Activated T-cell treated with anti-CD3 and anti-CD28 coated beads for 4 hours (primary cell): ENCODE measurements at places on chromosomes 1 and 21.

DNA sequence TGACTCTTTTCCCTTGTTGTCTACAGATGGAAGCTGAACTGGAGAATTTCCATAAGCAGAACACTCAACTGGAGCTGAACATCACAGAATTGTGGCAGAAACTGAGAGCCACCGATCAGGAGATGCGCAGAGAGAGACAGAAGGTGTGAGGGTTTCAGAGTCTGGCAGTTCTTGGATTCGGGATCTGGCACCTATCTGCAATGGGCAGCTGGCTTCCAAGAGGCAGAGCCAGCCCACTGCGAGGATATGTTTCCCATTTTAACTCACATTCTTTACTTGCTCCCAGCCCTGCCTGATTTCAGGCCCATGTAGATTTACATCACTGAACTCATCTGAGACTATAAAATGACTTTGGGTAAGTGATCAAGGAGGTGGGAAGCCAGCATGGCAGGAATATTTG lies 37.3 kb upstream of the TMEM125 start:
- DNase-seq, result no peak

DNA sequence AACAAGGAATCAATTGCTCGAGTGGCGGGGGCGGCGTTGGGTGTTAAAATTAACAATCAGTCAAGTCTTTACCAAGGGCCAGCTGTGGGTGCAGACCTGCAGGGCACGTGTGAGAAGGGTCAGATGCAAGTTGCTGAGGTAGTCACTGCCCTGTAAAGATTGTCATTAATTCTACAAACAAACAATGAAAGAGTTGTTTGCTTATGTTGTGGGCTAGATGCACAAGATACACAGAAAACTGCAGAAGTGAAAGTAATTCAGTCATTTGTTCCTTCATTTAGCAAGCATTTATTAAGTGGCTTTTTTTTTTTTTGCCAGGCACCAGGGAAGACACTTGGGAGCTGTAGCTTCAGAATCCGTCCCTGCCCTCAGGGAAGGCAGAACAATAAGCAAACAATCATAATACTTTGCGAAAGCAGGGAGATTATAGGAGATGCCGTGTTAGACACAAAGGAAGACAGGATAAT lies 79.5 kb downstream of the NR5A2 start:
- DNase-seq, result no peak

GRCh38 chr1:44611866-44612265 lies 62.4 kb downstream of the TMEM53 start:
- DNase-seq, result no peak

DNA sequence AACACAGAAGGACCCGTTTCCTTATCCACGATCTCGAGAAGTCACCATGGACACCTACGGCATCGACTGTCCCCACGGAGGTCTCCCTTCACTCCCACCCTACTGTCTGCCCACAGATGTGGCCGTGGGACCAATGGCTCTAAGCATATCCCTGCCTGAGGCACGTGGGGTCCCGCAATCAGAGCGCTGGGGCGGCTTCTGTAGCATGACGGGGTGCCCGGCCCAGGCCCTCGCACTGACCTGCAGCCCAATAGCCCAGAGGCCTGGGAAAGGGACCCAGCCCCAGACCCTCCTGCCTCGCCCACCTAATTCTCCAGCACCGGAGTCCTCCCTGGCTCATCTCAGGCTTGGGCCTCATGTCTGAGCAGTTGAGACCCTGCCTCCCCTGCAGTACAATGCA lies 132.5 kb downstream of the NPHP4 start:
- no peak for DNase-seq

- no peak for DNase-seq
Measured at GRCh38 chr1:12745126-12745991, 641 bp upstream of the CFAP107 start.

DNA sequence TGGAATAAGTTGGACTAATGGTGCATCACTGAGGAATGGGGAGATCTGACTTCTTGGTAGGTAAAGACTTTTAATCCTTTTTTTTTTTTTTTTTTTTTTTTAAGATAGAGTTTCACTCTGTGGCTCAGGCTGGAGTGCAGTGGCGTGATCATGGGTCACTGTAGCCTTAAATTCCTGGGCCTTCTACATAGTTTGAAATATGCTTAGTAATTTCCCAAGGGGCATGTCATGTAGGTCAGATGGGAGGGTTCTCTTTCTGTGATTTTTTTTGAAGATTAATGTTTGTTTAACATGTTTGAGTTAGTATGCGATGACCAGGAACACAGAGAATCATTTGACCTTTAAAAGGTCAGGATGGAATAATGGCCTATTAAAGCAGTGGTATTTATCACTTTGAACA lies 129.1 kb downstream of the S1PR1 start:
- DNase-seq, result no peak

- no peak for DNase-seq
Measured at GRCh38 chr21:44571844-44572782, 1.4 kb upstream of the KRTAP10-4 start.

- DNase-seq, result no peak
Measured at GRCh38 chr21:40200946-40201345, 333.7 kb downstream of the PCP4 start.

DNA sequence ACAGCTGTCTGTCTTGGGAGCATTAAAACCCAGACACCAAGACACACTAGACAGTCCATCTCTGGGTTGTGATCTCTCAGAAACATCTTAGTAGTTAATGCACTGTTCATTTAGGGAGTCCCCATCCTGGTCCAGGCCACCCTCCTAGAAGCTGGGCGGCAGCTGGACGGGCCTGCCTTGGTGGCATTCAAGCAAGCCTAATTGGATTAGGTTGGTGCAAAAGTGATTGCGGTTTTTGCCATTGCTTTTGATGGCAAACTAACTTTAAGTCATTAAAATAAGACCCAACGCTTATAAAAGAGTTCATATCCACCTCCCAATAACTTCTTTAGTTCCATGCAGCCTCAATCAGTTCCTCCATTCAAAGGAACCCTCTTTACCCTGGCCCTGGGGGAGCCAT lies 21.7 kb downstream of the ATP5PO start:
- no peak for DNase-seq

DNA sequence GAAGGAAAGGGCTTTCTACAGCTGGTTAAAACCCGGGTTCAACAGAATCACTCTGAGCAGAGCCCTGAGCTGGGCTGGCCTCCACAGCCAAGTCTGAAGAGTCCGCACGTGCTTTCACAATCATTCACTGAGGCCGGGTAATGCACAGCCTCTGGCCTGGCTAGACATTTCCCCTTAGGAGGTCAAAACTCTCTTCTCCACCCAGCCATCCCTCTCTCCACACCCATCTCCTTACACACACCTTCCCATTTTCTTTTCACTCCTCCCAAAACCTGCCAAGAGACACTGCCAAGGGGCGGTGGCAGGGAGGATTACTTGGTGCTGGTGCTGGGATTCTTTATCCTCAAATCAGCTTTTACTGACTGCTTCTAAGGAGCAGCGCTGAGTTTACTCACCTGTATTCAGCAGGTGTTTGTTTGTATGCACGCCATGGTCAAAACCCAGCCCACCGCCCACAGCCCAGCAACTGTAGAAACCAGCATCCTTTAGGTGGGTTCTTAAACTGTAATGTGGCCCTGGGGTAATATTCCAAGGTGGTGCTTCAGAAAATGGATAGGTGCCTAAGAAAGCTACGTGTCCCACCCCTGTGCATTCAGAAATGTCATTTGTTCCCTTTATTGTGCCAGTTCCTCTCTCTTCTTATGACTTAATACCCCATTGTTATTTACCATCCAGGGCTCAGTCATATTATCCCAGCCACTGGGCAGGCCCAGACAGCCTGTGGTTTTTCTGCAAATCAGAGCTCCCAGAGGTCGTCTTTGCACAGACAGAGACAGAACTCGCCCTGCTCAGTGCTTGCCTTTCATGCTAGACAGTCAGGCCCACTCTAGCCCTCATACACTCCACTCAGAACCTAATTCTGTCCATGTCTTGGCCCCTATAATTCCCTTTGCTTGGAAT lies 80.2 kb downstream of the ADSS2 start:
- DNase-seq, result no peak

- no peak for DNase-seq
Measured at GRCh38 chr1:54653036-54653435, 11.4 kb downstream of the MROH7 start.

- no peak for DNase-seq
Measured at GRCh38 chr1:1072849-1073742, 1.0 kb downstream of the RNF223 start.

DNA sequence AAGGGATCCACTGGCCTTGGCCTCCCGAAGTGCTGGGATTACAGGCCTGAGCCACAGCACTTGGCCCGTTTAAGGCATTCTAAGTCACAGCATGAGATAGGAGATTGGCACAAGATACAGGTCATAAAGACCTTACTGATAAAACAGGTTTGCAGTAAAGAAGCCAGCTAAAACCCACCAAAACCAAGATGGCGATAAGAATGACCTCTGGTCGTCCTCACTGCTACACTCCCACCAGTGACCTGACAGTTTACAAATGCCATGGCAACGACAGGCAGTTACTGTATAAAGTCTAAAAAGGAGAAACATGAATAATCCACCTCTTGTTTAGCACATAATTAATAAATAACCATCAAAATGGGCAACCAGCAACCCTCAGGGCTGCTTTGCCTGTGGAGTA lies 33.3 kb upstream of the RCC2 start:
- DNase-seq, result no peak

DNA sequence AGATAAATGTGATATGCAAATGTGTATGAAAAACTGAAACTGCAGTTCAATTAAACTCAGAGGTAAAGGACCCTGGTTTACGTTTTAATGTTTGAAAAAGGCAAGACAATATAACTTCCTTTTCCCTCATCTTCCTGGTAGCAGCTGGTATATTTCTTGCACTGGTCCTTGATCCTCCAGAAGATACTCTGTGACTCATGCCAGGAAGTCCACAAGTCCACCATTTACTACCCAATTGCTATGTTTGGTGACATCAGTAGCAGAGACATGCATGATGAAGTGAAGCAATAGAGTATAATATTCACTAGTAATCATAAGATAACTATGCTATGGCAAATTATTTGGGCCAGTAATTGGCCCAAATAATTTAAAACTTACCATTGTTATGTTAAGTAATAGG lies 774.5 kb upstream of the NEGR1 start:
- no peak for DNase-seq

GRCh38 chr1:162137179-162137960 lies 67.9 kb downstream of the NOS1AP start:
- DNase-seq, result no peak

DNA sequence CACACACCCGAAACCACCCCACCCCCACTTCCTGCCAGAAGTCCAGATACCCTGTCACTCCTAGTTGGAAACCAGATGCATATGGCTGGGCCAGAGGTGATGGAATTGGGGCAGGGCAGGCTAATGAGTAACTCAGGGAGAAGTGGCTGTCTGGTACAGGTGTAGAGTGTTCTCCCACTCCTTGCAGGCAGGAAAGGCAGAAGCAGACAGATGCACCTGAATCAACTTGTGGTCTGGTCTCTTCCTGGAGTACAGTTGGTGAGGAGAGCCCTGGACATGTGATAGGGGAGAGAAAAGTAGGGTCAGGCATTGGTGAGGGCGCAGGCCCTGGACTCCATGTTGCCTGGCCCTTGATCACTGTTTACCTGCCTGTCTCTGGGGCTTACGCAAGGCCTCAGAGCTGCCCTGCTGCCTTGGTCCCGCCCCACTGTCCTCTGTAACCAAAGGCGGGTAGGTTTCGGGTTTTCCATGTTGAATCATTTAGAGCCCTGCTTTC lies 2.5 kb downstream of the CGN start:
- no peak for DNase-seq

DNA sequence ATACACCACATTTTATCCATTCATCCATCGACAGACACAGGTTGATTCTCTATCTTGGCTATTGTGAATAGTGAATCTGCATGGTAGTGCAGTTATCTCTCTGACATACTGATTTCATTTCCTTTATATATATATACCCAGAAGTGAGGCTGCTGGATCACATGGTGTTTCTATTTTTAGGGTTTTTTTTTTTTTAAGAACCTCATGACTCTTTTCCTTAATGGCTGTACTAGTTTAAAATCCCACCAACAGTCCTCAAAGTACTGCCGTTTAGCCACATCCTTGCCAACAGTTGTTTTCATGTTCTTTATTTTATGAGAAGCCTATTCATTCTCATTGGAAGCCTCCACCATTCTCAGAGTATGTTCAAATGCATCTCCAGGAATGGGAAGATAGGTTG lies 258.7 kb upstream of the SNX7 start:
- DNase-seq, result no peak

DNA sequence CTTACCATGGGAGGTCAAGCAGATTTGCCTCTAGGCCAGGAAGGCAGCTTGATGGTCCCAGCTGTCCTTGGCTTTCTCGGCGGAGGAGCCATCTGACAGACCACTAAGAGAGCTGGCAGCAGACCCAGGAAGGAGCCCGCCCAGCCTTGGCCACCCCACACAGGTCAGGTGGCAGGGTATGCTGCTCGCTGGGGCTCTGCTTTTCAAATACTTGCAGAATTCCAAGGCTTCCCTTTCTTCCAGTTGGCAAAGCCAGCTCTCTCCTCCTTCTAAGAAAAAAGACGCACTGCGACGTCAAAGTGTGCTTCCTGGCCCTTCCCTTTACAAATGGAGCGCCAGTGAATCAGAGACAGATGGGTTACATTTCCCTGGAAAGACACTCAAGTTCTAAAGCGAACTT lies 229.4 kb downstream of the CACNA1E start:
- DNase-seq, result no peak

DNA sequence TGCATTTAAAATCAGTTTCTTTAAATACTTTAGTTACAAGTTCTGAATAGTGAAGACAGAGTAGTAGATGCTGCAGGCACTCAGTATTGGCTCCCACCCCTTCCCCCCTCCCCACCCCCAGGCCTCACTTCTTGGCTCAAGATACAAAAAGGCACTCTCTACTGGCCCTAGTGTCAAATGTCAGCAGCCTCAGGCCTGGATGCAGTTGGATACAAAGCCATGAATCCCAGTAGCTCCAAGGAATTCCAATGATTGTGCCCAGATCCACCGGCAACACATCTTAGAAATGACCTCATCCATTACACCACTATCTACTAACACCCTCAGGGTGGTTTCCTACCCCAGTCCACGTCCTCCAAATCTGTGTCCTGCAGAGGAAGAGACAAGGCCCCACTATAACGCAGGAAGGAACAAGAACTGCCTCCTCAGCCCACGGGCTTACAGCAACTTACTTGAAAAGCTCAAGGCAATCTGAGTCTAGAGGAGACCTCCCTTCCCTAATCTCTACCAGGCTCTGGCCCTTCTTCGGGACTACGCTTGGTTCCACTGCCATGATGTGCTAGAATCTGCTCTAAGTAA lies 17.6 kb downstream of the ACADM start:
- DNase-seq, result no peak

DNA sequence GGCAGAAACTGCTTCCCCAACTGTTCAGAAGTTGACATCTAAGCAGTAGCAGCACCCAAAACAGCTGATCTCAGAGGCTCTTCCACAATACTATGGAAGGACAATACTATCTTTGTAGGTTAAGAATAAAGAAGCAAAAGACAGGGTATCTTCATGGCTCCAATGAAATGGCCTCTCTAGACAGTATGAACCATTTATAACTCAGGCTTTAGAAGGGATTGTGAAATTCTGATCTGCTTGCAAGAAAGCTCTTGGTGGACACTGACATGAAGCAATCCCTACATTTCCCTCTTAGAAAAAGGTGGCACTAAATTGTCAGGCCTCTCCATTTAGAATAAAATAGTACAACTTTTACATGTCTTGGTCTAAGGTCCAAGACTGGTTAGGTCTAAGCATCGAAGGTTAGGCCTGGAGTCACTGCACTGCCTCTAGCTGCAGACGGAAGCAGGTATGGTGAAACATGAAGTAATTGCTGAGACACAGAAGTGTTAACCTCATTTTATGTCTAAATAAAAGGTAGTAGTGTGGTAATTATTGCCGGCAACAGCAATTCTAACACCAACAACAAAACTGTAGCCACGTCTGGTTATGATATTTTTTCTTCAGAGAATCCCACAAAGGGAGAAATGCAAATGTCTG lies 50.6 kb upstream of the HP1BP3 start:
- no peak for DNase-seq
